ENCODE measurements at places on chromosomes 11 and 22.

DNA sequence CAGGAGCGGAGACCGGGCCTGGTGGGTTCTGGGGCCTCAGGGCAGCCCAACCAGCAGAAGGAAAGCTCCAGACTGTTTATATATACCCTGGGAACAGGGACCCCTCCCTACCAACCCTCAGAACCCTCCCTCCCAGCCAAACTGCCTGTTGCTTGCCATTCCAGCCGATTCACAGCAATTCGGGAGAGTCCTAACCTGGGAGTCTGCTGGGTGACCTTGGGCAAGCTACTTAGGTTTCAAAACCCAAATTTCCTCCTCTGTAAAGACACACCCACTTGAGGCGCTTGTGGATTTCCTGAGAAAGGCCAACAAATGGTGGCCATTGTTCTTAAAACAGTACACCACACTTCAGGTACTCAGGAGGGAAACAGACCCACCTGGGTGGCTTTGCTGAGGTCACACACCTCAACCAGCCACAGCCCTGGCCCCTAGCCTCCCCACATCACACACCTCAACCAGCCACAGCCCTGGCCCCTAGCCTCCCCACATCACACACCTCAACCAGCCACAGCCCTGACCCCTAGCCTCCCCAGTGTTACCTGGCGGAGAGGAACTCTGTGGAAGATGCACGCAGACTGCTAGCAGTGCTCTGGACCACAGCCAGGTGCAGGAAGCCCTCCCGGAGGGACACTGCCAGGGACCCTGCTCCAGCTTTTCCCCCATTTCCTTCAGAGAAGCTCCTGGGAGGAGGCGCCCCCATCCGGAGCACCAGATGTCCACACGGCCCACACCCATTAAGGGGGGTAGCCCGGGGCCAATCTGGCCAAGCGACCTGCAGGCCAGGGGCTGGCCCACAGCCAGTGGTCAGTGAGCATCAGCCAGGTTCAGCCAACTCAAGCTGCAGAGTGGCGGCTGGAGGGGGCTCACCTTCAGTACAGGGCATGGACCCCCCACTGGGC, 6.2 kb downstream of the SHISA8 start:
- peak; percentile 25 for DNase-seq

DNA sequence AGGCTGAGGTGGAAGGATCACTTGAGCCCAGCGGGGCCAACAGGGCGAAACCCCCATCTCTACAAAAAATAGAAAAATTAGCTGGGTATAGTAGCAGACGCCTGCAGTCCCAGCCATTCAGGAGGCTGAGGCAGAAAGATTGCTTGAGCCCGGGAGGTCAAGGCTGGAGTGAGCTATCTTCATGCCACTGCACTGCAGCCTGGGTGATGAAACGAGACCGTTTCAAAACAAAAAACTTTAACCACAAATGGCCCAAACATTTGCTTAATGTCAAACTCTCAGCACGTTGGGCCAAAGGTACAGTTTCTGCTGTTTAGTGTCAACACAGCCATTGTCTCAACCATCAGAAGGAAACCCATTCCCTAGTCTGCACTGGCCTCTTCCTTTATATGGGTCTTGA, 69.2 kb upstream of the TTC12 start:
- DNase-seq = no peak

DNA sequence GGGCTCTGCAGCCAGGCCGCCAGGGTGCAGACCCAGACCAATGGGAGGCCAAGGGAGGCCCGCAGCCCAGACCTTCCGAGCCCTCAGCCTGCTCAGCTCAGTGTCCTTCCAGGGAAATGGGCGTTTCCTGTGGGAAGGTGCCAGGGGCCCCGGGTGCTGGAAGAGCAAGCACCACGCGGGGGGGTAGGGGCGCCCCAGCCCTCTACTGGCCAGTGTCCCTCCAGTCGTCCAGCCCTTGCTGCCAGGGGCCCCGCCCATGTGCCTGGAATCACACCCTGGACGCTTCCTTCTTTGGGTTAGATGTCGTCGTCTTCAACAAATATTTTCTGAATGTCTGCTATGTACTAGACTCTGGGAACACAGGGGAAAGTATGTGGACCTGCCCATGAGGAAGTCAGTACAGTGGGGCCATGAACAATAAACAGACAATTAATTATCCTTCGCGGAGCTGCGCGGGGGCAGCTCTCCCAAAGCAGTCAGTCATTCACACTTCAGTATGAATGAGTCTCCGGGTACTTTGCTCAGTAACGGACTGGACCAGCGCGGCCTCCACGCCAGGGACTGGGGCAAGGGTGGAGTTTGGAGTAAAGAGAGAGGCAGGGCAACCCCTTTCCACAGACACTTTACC, 60.2 kb downstream of the CDKN1C start:
- DNase-seq = peak; percentile 79

DNA sequence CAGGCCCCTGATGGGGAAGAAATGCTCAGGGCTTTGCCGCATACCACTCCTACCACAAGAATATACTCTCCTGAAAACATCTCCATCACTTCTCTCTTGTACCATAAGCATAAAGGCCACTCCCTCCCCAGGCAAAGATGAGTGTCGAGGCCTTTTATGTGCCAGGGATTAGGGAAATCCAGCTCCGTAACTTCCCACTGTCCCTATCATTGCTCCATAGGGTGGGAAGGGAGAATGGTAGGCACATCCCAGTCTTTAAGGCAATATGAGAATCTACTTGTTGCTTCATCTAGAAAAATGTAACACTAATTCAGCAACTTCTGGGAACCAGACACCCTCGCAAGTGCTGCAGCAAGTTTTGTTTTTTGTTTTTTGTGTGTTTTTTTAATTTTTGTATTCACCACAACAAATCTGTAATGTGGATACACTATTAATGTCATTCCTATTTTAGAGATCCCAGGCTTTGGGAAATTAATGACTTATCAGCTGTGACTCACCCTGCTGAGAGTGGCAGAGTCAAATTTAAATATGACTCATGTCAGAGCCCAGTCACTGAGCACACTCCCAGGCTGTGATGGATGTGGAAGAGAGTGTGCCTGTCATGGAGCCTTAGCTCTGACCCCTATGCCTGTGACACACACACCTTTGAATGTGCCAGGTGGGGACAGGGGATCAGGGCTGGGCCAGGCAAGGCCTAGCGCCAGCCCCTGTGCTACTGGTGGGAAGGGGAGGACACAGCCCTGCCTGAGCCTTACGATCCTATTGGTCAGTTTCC, 23.4 kb downstream of the PANX1 start:
- no peak for DNase-seq

- no peak for DNase-seq
Observed at GRCh38 chr11:7965386-7965785, at the start of gene NLRP10. TSS of gene NLRP10 (minus strand) at chr11:7965447. CDS start at chr11:7963495, 1,952 bp downstream.

- no peak for DNase-seq
Observed at GRCh38 chr11:121367844-121368225, 75.3 kb downstream of the SC5D start.

Data from ovary (tissue), 10 donors.